ENCODE measurements at places on chromosomes 16 and 17.

- DNase-seq = no peak
Measured at GRCh38 chr17:79047923-79048825, 24.2 kb downstream of the C1QTNF1 start.

GRCh38 chr17:18859256-18859655 is 1.3 kb downstream of the PRPSAP2 start:
- DNase-seq = no peak

DNA sequence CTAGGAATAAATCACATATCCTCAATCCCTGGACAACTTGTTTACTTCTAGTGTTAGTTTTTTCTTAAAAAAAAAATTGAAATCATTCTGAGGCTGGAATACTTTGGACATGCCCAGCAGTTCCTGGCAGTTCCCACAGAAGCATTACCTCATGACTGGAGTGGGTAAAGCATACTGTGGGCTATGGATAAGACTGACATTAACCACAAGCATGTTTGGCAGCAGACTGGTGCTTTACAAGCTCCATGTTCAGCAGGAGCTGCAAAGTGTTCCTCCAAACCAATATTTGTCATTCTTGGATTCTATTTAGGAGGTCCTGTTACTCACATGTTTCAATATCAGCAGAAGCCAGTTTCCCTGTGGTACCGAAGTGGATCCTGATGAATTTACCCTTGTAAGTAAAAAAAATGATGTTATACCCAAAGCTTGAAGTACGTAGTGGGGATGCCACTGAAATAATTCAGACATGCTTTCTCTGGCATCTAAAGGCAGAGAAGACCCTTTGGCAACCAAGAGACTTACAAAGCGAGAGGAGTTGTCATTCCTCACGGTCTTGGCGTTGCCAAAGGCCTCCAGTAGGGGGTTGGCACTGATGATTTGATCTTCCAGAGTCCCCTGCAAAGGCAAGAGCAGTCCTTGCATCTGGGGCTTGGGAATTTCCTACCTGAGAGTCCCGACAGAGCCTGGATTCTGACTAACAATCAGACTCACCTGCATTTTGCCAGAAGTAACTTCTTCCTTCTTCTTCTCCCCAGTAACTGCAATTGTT is 4.9 kb downstream of the MYH1 start:
- no peak for DNase-seq

DNA sequence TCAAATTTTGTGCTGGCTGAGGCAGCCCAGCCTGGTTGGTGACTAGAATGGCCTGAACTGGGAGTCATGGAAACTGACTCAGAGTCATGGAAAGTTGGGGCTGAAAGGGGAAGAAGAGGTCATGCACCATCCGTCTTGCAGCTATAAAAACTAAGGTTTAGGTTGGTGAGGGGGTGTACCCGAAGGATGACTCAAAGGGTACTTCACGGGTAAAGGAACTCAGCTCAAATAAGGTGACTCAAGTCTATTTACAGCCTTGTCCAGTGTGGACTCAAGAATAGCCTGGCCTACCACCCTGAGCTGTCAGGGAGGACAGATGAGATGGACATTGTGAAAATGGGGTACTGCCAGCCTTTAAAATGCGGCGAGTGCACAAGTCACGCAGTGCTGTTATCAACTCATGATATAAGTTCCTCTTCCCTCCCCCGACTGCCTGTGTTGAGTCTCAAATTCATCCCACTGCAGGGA is 18.6 kb downstream of the CD300LB start:
- peak; percentile 79 for DNase-seq

GRCh38 chr17:81621494-81622130 is 15.3 kb downstream of the NPLOC4 start:
- no peak for DNase-seq

- DNase-seq = no peak
Measured at GRCh38 chr16:66274335-66275110, 92.0 kb upstream of the CDH5 start.

DNA sequence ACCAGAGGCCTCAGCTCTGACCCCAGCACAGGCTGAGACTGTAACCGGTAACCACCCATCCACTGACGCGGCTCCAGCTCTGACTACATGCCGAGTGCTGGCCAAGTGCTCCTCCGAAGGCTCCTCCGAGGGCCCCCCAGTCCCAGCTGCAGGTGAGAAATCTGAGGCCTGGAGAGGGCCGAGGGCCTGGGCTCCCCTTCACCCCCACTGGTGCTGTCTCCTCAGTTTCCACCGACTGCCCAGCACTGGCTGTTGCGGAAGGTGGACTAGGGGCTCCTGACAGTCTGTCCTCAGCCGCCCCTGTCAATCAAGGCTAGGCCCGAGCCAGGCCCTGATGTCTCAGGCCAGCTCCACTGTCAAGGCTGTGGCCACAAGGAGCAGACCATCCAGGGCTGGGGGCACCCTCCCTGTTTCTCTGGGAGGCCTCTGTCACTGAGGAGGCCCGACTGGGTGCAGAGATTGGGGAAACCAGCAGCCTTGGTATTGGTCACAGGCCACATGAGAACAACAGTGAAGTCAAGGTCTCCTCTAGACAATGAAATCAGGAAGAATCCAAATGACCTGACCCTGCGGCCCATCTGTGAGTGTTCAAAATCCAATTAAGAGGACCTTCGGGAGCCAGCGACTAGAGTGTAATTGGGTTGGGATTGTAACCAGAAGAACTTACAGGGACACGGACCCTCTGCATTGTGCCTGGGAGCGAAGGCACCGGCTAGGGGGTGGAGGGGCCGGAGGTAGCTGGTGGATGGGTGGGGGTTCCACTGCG is 5.1 kb downstream of the TMEM235 start:
- no peak for DNase-seq

- no peak for DNase-seq
Measured at GRCh38 chr16:81693744-81694303, 85.3 kb upstream of the PLCG2 start.

DNA sequence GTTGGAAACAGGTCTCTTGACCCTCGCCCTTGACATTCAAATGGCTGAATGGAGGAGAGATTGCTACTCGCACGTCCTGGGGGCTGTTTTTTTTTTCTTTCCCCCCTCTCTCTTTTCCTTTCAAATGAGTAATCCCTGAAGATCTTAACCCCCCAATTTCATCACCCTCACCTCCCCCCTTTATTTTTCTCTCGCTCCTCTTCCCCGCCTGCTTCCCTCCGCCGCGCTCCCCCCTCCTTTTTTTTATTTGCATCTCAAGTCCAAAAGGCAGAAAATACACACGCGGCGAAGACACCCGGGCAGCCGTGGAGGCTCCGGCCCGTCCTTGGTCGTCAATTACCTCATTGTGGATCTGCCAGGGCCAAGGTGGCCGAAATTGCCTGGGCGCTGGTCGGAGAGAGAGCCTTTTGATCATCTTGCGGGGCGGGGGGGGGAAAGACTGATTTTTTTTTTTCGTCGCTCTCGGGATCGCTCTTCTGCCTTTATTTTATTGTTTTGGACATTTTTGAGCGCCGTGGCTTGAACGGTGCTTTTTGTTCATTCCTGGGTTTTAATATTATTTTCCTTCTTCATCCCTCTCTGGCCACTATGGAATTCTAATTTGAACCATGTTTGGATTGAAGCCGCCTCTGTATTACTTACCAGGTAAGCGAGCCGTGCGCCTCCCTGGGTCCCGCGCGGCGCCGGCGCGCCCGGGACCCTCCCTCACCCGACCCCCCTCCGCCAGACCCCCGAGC is 57.2 kb upstream of the GSE1 start:
- DNase-seq = no peak

GRCh38 chr16:56732832-56733231 is 2.9 kb downstream of the NUP93 start:
- DNase-seq = no peak

GRCh38 chr17:32385121-32385520 is 35.2 kb downstream of the ZNF207 start:
- DNase-seq = no peak

Measured in epithelial cell of proximal tubule (primary cell).